Panc1 (cell line): ENCODE measurements at places on chromosomes 12 and 14. TPM values are rescaled to one million over a fixed set of nuclear protein-coding genes. Genes with fewer than 3 reads are reported as not detected.

DNA sequence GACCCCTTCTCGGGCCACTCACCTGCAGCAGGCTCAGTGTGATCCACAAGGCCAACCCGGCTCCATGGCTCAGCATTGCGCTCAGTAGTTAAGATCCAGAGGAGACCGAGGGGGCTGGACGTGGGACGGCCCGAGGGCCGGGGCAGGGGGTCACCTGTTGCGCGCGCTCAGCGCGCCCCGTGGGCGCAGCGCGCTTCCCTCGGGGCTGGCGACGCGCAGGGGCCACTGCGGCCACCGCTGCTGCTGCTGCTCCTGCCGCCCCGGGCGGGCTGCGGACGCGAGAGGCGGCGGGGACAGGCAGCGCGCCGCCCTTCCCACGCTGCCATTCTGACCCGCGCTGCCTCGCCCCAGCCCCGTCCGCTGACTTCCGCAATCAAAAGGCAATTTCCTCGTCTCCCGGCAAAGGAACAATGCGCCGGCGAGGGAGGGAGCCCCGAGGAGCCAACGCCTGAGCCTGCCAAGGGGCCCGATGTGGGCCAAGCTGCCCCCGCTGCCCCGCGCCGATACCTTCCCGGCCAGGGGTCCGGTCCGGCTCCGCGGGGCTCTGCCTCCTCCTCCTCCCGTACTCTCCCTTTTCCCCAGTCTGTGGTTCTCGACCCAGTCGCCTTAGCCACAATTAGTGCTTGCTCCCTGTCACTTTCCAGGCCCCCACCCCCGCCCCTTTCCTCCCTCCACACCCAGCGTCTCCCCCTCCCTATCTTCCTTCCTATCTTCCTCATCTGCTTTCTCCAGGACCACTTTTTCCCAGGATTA is 27.3 kb downstream of the PTPRB start:
- no peak for DNase-seq

GPN3 gene
- total RNA-seq: 39.0 TPM

- no peak for DNase-seq
These were observed 1.6 kb downstream of the GMPR2 start for GRCh38 chr14:24234095-24235005.

DNA sequence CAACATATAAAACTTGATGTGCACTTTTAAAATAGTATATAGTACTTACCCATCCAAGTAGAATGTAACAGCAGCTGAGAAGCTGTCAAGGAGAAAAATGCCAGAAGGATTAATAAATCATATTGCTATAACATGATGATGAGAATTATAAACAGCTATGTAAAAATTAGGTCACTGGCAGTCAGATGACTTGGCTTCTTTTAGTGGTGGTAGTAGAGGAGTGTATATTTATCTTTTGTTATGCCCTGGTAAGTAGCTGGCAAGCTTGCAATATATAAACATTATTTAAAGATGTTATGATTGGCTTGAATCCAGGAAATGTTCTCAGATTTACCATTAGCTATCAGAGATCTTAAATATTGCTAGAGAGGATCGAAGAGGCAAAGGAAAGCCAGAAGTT is 471.0 kb upstream of the MGAT4C start:
- DNase-seq: no peak

GRCh38 chr12:51683763-51684357 is 92.8 kb downstream of the SCN8A start:
- DNase-seq: no peak

- no peak for DNase-seq
These were observed 193.6 kb upstream of the RASSF8 start for GRCh38 chr12:25764892-25765291.

GRCh38 chr14:34985740-34986139 is 2.9 kb downstream of the SRP54 start:
- no peak for DNase-seq

- no peak for DNase-seq
These were observed 374.7 kb downstream of the DIO2 start for GRCh38 chr14:79836577-79836976.

GRCh38 chr12:56126732-56127239 is 1.3 kb upstream of the ESYT1 start:
- DNase-seq: no peak

DNA sequence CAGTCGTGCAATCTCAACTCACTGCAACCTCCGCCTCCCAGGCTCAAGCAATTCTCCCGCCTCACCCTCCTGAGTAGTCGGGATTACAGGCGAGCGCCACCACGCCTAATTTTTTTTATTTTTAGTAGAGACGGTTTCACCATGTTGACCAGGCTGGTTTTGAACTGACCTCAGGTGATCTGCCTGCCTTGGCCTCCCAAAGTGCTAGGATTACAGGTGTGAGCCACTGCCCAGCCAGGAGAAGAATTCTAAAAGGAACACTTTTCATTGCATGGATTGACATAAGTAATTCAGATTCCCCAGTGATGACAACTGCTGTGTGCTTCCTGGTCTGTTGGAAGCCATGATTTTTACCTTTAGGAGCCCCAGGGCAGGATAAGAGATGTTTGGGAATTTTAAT is 22.1 kb downstream of the DMAC2L start:
- DNase-seq: no peak

DNA sequence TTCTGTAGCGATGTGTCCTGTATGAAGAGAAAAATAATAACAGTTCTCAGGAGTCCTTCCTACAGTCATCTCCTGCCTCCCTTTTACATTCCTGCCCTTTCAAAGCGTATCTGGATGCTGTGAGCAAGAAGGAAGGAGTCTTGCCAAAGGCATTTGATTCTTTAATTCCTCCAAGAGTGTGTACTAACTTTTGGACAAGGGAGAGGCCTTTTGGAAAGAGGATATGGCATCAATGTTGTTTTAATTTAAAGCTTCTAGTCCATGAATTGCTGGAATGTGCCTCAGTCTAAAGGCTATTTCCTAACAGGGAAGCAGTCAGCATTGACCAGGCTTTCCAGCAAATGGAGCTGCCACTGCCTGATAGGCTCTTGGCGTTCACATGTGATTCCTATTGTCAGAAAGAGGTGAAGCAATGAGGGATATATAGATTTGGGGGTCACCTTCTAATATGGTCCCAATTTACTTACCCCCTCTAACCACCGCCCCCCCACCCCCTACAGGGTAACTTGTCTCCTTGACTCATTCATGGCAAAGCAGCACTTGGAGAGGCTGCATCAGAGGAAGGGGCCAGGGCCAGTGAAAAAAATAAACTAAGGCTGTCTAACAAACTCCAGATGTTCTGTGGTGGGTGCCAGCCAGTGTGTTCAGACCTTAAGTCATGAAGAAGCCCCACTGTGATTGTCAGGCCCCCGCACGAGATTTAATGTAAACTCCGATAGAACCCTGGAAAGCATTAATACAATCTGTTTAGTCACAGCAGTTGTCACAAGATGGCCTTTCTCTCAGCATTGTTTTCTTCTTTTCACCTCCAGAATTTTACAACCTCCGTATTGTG is 220.3 kb downstream of the FBXL14 start:
- DNase-seq: no peak

- no peak for DNase-seq
These were observed 30.1 kb upstream of the DHRS7 start for GRCh38 chr14:60195179-60195810.

WDHD1 gene
- total RNA-seq: 21.7 TPM

DNA sequence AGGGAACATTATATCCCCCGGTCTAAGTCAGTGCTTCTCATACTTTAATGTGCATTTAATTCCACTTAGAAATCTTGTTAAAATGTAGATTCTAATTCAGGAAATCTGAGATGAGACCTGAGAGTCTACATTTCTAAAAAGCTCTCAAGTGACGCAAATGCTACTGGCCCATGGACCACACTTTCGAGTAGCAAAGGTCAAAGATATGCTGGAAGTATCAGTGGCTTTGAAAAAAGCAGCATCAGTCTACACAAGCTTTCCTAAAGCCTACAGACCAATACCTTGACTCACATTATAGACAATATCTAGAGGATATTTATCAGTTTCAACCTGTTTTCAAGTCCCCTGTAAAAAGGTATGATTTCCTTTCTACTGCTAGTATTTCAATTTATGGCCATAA is 248.6 kb downstream of the CEP128 start:
- DNase-seq: no peak

GRCh38 chr14:68593806-68594536 is 198.9 kb downstream of the ZFP36L1 start:
- no peak for DNase-seq

DNA sequence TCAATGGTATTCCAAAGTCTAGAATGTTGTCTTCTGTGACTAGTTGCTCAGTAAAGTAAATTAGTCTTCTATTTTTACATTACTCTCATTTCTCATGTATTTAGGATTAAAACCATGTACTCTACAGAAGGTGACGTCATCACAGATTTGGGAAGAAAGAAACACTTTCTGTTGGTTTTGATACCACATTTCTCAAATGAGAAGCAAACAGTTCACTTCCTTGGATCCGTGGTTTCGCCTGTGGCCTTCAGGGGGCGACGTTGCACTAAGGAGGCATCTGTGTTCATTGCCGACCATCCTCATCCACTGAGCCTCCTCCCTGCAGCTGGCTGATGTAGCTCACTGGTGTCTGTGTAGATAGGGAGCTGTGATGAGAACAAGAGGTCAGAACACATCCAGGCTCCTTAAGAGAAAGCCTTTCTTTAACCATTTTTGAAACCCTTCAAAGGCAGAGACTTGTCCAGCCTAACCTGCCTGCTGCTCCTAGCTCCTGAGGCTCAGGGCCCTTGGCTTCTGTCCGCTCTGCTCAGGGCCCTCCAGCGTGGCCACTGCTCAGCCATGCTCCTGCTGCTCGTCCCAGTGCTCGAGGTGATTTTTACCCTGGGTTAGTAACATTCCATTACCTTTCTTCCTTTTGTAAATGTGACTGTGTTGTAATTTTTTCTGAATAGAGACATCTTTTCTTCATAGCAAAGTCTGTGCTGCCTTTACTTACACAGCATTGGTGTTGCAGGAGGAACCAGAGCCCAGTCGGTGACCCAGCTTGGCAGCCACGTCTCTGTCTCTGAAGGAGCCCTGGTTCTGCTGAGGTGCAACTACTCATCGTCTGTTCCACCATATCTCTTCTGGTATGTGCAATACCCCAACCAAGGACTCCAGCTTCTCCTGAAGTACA is 220.6 kb upstream of the OR4E1 start:
- no peak for DNase-seq

NTS gene
- total RNA-seq: 1.5 TPM

- DNase-seq: no peak
These were observed 40.0 kb downstream of the TSPAN9 start for GRCh38 chr12:3117144-3117581.

METTL3 gene
- 43.3 TPM for total RNA-seq

DNA sequence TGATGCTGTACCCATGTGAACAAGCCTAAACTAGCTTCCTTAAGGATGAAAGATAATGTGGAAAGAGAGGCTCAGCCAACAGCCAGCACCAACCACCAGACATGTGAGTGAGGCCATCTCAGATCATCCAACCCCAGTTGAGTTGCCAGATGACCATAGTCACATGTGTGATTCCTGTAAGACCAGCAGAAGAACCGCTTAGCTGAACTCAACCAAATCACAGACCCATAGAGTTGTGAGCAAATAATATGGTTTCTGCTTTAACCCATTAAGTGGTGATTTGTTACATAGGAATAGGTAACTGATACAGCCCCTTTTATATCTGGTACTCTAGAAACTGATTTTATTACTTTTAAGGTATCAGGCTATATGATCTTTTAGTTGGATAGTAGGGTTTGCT is 17.6 kb upstream of the ELK3 start:
- no peak for DNase-seq

DNA sequence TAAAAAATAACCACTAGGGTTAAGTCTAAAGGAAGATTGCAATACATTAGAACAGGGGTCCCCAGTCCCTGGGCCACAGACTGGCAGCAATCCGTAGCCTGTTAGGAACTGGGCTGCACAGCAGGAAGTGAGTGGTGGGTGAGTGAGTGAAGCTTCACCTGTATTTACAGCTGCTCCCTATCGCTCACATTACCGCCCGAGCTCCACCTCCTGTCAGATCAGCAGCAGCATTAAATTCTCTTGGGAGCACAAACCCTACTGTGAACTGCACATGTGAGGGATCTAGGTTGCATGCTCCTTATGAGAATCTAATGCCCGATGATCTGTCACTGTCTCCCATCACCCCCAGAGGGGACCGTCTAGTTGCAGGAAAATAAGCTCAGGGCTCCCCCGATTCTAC is 15.5 kb downstream of the ADGRD1 start:
- DNase-seq: no peak

PFKM gene
- 56.1 TPM for total RNA-seq

DEGS2 gene
- 4.9 TPM for total RNA-seq

DNA sequence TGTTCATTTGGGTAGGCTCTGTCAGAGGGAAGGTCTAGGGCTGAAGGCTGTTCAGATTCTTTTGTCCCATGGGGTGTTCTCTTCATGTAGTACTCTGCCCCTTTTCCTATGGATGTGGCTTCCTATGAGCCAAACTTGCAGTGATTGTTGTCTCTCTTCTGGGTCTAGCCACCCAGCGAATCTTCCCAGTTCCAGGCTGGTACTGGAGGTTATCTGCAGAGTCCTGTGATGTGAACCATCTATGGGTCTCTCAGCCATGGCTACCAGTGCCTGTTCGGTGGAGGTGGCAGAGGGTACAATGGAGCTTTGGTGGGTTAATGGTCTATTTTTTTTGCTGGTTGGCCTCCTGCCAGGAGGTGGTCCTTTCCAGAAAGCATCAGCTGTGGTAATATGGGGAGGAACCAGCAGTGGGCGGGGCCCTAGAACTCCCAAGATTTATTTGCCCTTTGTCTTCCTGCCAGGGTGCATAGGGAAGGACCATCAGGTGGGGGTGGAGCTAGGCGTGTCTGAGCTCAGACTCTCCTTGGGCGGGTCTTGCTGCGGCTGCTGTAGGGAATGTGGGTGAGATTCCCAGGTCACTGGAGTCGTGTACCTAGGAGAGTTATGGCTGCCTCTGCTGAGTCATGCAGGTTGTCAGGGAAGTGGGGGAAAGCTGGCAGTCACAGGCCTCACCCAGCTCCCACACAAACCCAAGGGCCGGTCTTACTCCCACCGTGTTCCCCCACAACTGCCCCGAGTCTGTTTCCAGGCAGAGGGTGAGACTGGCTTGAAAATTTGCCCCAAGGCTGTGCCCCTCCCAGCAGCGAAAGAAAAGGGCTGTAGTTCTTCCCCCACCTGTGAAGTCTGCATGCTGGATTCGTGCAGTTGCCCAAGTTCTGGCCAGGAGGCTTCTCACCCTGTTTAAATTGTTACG is 17.5 kb downstream of the MTRFR start:
- DNase-seq: no peak

MARK3 gene
- total RNA-seq: 56.1 TPM

DNA sequence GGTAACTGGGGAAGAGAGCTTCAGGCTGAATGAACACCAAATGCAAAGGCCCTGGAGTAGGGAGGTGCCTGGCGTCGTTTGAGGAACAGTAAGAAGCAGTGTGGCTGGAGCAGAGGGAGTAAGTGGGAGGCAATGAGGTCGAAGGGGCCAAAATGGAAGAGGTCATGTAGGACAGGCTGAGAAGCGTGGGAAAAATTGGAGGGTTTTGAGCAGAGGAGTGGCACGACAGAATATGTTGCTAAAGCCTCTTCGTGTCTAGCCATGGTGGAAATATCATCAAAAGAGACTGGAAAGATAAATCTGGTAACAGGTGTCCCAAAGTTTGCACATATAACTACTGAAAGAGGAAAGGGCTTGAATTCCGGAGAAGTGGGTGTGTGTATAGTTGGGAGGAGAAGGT is 1.9 kb downstream of the TRIM9 start:
- DNase-seq: no peak
